ENCODE measurements at places on chromosomes 7 and 10.
A peak's percentile ranks its signal among the peaks of the same experiment; 100 is the strongest.

- DNase-seq: no peak
These were observed 256.4 kb downstream of the ABCA13 start for GRCh38 chr7:48427671-48428070.

- no peak for DNase-seq
These were observed 639.2 kb downstream of the KCNMA1 start for GRCh38 chr10:76998451-76998850.

DNA sequence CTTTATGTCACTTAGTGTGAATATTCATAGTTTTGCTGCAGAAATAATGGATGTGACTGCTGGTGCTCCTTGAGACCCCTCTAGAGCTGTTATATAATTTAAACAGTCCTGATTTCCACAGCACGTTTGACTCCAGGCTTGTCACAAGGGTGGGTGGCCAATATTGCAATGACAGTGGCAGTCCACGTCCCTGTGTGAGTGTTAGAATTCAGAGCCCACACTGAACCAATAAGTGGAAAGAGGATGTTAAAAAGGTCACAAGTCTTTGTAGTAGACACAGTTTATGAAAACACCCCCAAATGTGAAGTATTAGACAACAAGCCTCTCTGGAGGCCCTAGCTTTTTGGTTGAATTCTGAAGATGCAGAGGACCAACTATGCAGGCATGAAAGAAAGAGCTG is 2.0 kb downstream of the PPP1R17 start:
- DNase-seq: no peak

GRCh38 chr10:33461295-33461640 is 126.8 kb upstream of the NRP1 start:
- DNase-seq: no peak

- no peak for DNase-seq
These were observed 36.9 kb downstream of the MET start for GRCh38 chr7:116708861-116709260.

DNA sequence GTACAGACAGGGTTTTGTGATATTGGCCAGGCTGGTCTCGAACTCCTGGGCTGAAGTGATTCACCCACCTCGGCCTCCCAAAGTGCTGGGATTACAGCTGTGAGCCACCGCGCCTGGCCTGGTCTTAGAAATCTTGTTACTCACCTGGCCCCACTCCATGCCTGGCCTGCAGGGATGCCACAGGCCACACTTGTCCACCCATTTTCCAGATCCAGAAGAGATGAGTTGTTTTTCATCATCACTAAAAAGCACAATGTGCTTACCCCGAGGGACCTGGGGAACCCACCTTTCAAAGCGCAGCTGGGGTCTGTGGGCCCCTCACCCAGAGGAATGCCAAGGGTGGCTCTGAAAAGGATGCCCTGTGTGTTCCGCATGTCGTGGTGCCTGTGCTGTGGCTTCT is 134.2 kb downstream of the TACC2 start:
- no peak for DNase-seq

DNA sequence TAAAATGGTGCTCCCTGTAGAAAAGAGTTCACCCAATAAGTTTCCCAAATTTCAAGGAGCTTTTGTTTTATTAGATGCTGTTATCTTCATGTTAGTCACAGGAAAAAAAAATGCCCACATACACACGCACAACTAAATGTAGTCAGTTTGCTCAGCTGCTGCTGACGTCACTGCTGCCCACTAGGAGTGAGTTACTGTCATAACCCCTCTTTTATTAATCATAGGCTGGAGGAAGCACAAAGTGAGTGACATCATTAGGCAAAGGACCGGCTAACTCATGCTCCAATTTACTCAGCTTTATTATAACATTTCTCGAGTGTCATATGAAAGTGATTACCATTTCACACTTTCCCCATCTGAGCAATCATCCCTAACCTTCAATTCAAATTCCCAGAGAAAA is 6.7 kb upstream of the INHBA start:
- no peak for DNase-seq

- DNase-seq: no peak
These were observed 78.2 kb downstream of the MAPK8 start for GRCh38 chr10:48384699-48384982.

- no peak for DNase-seq
These were observed 90.9 kb downstream of the AOAH start for GRCh38 chr7:36633377-36633776.

DNA sequence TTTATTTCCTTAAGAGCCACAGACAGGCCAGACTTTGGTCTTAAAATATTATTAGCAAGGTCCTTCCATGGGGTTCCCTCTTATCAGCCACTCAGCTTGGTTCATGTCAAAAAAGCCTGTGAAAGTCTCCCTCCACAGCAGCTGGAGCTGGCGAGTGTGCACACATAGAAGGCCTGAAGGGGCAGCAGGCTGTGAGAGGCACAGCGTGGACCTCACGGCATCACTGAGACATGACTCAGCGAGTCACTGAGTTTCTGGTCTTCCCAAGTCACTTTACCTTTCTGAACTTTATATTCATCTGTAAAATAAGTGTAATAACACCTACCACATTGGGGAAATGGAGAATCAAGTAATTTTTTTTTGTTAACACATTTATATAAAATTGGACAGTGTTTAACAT is 8.7 kb downstream of the TAF3 start:
- DNase-seq: peak; percentile 39

GRCh38 chr7:1917221-1918062 is 247.4 kb downstream of the ELFN1 start:
- no peak for DNase-seq

DNA sequence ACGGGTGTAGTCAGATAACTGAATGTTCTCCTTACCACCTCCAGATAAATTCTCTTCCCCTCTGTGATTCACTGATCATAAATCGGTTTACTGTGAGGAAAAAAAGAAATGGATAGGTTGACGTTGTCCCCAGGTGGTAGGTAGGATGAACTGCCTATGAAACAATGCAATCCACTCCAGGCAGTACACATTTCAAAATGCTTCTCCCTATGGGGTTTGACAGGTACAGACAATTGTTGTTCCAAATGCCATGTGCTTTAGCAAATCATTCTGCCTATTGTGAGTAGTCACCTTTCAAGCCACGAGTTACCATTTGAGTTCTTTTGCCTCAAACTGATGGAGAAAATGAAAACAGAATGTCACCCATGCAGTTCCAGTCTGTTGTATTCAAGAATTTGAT is 21.8 kb downstream of the VIM start:
- DNase-seq: no peak

GRCh38 chr10:72567421-72567820 is 58.5 kb downstream of the MICU1 start:
- DNase-seq: no peak

GRCh38 chr10:46223626-46224413 is 63.0 kb upstream of the ANTXRL start:
- no peak for DNase-seq

DNA sequence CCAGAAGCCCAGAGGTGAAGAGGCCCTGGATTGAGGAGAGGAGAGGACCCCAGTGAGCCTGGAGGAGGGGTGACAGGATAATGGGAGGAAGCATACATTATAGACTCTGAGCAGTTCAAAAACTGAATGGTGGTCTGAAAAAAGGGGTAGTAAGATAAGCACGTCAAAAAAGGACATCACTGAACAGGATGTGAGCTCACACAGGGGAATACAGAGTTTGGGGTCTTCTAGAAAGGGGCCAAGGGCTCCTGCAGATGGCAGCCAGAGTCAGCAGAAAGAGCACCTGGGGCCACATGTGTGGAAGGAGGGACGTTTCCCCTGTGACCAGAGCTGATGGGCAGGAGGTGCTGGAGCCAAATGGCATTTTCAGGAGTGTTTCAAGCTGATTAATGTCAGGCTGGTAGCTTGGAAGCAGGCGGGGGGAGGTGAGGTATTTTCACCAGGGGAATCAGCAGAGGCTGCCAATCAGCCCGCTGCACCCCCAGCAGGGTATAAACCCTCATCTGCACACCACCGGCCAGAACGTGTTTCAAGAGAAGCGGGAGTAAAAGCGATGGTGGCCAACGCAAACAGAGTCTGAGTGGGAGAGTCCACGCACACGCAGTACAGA is 85.8 kb downstream of the TNS3 start:
- no peak for DNase-seq

GRCh38 chr7:151448261-151449252 is 8.6 kb upstream of the CRYGN start:
- DNase-seq: peak; percentile 87

DNA sequence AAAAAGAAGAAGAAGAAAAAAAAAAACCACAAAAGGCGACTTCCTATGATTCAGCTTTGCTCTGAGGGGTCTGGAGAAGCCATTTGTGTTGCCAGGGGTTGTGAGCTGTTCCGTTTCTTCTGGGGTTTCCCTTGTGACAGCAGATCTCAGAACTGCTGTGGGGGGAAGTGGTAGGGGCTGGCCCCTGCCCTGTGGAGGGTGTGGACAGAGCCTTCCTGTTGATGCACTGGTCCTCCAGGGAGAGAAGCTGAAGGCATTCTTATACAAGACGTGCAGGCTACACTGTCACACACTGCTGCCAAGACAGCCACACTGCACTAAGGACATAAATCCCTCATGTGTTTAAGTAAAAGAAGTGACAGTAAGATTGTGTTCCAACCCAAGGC is 17.3 kb upstream of the CSGALNACT2 start:
- DNase-seq: peak; percentile 84

- no peak for DNase-seq
These were observed 246.6 kb downstream of the ADRA2A start for GRCh38 chr10:111323389-111323966.

GRCh38 chr7:80374321-80374720 is 137.5 kb downstream of the GNAT3 start:
- no peak for DNase-seq

GRCh38 chr7:112421666-112422486 is 28.4 kb upstream of the IFRD1 start:
- peak; percentile 10 for DNase-seq

- no peak for DNase-seq
These were observed 1.4 kb upstream of the ASNS start for GRCh38 chr7:97873606-97874005.

GRCh38 chr10:108060246-108060645 is 895.7 kb upstream of the SORCS1 start:
- no peak for DNase-seq

DNA sequence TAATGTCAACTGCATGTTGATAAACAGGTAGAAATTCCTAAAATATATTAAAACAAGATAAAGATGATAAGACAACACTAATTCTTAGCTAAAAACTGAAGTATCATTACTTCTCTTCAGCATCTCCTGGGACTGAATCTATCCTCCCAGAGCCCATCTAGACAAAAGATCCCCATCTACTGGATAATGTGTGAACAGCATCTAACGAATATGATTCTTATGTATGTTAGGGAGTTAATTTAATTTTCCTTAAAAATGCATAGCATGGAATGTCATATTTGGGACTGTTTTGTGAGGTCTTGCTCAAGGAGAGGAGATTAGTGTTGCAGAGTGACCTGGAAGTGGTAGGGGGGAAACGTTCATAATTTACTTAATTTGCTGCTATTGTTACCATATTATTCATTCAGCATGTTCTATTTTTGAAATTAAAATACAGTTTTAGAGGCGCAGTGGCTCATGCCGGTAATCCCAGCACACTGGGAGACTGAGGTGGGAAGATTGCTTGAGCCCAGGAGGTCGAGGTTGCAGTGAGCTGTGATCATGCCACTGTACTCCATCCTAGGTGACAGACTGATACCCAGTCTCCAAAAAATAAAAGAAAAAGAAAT is 305.1 kb upstream of the CSTF2T start:
- no peak for DNase-seq

DNA sequence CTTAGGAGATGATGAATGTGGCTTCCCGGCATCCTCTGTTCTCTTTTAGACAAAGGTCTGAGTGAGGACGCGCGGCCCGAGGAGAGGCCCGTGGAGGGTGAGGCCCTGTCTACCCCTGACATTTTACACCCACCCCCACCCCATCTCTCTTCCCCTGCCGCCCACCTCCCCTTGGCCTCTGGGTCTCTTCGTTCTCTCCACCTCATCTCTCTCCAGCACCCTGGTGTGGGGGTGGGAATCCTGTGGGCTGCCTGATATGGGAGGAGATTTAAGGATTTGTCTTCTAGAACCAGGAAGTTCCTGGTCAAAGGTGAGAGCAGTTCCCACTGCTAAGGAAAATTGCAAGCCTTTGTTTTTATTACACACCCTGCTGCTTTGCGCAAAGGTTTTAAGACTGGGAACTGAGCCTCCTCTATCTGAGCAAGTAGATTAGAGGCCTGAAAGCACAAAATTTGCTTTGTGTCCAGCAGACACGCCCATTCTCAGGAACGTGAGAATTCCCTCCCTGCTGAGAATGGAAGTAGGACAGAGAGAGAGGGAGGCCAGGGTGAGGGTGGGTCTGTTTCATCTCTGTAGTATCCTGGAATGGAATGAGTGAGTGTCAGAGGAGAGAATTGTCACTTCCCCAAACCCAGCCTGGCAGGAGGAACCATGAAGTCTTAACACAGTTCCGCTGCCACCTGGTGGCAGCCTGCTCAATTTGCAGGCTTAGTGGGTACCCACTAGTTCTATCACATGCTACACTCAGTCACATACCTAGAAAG is 91.2 kb downstream of the GTF2IRD1 start:
- DNase-seq: peak; percentile 70

DNA sequence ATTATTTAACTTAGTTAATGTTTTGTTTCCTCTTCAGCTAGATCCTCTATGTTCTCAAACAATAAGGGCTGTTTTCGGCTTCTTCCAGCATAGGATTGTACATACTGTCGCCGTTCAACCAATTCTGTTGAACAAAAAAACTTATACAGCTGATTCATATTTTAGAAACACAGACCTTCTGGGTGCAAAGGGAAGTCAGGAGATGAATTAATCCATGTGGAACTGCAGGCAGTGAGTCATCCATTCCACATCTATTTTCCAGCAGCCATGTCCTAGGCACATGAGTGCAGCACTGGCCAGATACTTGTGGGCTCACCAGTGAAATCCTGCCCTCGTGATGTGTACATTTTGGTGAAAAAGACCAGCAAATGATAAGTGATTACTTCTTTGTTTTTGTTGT is 163.2 kb downstream of the JAZF1 start:
- no peak for DNase-seq

DNA sequence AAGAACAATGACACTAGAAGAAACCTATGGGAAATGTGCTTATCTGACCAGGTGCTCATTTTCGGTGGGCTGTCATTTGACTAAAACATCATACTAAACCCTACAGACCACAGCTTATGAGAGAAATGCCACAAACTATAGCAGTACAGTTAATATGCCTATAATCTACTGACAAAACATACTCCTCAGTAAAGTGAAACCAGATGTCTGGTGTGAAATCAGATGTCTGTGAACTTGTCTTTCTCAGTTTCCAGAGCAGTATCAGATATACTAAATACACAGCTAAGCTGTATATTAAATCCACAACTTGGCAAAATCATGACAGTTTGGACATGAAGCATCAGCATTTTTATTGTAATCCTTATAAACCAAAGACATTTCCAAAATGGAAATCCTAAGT is 3.3 kb downstream of the IMMP2L start:
- no peak for DNase-seq

- no peak for DNase-seq
These were observed 61.6 kb upstream of the COL13A1 start for GRCh38 chr10:69740126-69740525.

Data from activated CD4-positive, alpha-beta T cell treated with anti-CD3 and anti-CD28 coated beads for 36 hours (primary cell).